Activated naive CD4-positive, alpha-beta T cell (primary cell): ENCODE measurements at places on chromosomes 7 and 10.
A peak's percentile ranks its signal among the peaks of the same experiment; 100 is the strongest.

GRCh38 chr10:62978482-62978881 is 154.6 kb upstream of the NRBF2 start:
- no peak for DNase-seq

DNA sequence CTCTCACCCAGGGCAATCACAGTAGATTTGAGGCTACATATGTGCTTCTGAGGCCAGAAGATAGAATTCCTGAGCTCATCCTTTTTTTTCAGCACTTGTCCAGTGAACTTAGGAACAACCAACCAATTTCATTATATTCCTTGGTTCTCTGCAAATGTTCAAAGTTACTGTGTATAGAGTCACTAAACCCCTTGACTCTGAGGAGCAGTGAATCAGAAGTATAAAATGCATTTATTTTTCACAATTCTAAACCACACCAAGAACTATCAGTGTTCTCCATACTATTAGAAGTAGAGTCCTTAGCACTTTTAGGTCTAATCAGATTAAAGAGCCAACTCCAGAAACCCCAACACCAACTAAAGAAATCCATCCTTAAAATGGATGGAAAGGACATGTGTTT is 19.6 kb upstream of the PAPSS2 start:
- DNase-seq, result no peak

DNA sequence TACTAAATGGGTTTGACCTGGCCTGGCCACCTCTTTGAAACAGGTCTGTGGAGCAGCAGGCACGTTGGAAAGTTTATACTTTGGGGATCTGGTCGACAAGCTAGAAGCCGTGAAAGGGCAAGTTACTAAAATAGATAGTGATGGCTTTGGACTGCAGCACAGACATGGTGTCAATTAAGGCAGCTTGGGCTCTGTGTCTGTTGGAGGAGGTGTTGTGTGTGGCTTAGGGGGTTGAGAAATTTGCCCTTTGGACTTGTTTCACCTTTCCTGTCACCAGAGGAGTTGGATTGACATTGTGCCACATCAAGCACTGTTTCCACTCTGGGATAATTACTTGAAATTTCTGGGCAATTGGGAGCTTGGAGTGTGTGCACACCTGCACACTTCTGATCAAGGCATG is 251.8 kb upstream of the MKI67 start:
- DNase-seq, result no peak

- DNase-seq, result no peak
Measured at GRCh38 chr7:116434820-116435341, 64.7 kb upstream of the CAV2 start.

- DNase-seq, result no peak
Measured at GRCh38 chr10:35451151-35452016, 115.1 kb downstream of the CCNY start.

GRCh38 chr10:69516316-69516715 is 56.9 kb downstream of the NEUROG3 start:
- DNase-seq, result peak; percentile 7

DNA sequence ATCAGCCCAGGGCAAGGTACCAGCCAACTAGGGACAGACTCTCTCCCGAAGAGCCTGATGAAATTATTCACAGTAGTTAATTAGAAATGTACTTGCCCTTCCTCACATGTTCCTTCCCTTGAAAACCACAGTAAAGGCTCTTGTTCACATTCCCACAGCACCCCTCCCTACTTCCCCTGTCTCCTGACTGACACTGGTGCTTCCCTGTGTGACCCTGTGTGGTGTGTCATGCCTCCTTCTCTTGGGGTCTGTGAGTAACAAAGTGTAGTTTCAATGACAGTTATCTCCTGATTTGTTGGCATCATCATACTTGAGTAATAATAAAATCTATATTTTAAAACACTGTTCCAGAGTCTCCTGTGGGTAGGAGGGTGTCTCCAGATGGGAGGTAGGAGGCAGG is 209.7 kb downstream of the ABCA13 start:
- DNase-seq, result no peak

DNA sequence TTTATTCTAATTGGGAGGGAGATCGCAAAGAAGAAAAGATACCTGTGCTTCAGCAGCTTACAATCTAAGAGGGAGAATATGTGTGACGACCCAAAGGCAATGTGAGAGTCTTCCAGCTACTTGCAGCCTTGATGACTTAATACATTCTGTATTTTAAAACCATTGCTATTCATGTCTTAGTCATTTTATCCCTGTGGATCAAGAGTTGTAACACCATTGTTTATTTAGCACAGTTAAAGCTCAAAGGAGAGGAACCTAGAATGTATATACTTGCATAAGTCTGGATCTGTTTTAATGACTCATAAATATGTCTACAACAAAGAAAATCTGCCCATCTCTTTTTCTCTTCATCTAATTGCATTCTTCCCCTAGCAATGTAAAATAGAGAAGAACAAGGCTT is 117.9 kb upstream of the DLX6 start:
- DNase-seq, result no peak

DNA sequence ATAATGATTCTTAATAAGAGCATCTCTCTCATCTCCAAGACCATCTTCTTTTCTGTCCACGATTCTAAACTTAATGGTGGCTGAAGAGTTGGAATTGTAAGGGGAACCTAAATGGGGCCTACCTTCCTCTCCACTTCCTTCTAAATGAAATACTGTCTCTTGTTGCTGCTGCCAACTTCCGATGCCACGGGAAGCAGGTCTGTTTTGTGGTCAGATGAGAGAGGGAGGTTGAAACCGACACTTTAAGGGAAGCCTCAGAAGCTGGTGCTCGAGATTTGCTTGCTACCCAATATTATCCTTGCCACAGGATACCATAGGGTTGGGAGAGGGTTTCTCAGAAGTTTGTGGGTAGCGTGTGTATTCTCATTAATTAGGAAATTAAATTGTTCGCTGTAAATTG is 464.1 kb downstream of the SUGCT start:
- no peak for DNase-seq

GRCh38 chr7:2640482-2640830 is 8.7 kb downstream of the TTYH3 start:
- DNase-seq, result no peak

- DNase-seq, result no peak
Measured at GRCh38 chr10:24777196-24777595, 53.5 kb upstream of the ARHGAP21 start.

- DNase-seq, result no peak
Measured at GRCh38 chr7:23759671-23760391, 49.8 kb downstream of the STK31 start.

DNA sequence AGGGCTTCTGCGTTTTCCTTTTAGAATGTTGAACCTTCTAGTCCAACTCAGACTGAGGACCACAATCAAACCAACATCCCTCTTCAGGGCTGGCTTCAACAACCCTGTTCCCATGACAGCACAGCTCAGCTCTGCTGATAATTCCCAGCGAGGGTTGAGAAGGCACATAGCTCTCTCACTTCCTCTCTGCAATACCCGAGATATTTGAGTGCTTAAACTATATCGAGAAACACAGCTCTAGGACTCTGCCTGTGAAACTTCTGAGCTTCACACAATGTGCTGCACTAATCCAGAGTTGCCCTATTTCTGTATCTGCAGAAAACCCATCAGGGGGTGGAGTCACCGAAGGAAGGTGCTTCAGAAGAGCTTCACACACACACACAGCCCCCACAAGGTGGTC is 1.6 kb upstream of the ADARB2 start:
- no peak for DNase-seq

GRCh38 chr7:134191876-134192275 is 64.7 kb downstream of the LRGUK start:
- no peak for DNase-seq

GRCh38 chr10:91127341-91128082 is 93.0 kb upstream of the PCGF5 start:
- DNase-seq, result no peak
